ENCODE measurements at places on chromosomes 3 and 15.

GRCh38 chr3:57078344-57078634 is 17.8 kb downstream of the SPATA12 start:
- DNase-seq = peak; percentile 91

DNA sequence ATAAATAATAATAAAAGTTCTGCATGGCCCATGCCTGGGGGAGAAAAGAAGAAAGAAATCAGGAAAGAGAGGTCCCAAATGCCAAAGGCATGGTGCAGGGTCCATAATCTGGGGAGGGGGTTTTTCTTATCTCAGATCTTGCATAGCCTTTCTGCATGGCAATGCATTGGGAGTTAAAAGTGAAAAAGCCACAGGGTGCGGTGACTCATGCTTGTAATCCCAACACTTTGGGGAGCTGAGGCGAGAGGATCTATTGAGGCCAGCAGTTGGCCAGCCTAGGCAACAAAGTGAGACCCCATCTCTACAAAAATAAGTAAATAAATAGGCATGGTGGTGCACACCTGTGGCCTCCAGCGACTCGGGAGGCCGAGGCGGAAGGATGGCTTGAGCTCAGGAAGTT is 76.8 kb upstream of the GATA2 start:
- DNase-seq = no peak

DNA sequence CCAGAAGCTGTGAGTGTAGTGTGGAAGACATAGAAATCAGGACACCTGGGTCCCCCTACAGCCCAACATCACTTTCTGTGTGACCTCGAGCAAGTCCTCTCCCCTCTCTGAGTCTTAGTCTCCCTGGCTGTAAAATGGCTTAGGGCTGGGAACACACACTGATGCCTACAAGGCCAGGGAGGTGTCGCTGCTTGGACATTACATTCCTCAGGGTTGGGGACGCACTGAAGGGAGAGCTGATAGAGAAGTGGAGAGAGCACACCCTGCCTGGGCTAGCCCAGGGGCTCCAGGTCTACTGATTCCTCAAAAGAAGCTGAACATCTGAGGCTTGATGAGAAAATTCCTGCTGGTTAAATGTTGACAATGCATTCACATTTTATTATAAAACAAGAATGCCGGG is 6.3 kb upstream of the ALAS1 start:
- DNase-seq = no peak

DNA sequence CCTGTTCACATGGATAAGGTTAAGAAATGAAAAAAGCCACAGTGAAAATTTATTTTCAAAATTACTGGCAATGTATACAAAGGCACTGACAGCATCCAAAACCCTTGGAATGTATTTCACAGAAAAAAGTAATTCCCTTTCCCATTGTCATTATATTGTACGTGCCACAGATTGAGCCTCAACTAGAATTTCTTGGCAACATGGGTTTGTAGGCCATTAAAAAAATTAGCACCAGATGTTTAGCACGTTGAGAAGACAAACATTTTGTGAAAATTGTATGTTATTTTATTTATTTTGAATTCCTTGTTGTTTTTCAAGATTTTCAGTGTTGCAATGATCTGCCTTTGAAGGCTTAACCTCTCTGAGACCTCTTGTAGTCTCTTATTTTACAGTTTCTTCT is 76.3 kb upstream of the EPHB3 start:
- DNase-seq = no peak

- peak; percentile 67 for DNase-seq
Observed at GRCh38 chr15:28985691-28986090, 99.9 kb downstream of the APBA2 start.

- no peak for DNase-seq
Observed at GRCh38 chr3:43753741-43754715, 63.3 kb downstream of the ABHD5 start.

DNA sequence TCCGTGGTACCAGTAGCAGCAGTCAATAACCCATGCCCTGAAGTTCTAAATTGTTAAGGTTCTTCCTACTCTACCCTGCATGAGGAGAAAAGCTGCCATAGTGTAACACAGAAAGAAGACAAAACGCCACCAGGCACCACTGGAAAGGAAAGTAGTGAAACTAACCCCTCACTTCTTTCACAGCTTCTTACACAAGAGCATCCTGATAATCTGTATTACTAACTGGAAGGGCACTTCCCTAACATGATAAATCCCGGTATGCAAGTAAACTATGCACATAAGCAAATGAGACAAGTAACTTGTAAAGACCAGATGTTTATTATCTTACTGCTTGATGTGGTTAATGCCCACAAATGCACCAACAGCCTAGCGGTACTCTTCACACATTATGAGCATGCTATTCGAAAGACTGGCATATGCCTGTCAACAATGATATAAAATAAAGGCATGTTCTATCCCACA is 141.3 kb downstream of the ADAM10 start:
- no peak for DNase-seq

DNA sequence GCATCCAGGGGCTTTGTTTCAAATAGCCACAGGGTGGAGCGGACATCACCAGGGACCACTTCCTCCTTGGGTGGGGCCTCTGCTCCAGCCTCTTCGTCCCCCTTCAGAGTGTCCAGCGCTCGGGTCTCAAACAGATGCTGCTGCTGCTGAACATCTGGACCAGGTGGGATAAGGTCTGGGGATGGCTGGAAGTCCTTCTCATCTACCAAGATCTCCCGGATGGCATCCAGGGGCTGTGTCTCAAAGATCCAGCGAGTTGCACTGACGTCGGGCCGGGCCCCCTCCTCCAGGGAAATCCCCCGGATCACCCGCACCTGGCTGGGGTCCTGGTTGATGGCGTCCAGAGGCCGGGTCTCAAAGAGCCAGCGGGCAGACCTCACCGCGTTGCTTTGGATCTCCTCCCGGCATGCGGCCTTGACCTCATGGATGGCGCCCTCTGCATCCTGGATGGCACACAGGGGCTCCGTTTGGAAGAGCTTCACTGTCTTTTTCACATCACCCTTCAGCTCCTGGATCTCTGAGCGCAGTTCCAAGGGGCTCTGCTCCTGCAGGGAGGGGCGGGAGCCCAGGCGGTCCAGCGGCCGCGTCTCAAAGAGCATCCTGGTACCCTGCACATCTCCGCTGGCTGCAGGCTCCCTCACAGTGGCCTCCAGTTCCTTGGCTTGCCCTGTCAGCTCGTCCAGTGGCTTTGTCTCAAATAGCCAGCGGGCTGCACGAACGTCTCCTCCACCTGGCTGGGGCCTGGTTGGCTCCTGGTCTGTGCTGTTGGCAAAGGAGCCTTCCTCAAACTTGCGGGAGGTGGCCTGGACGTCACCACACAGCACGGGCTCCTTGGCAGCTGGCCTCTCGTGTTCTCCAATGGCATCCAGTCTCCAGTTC is 3.9 kb downstream of the XIRP1 start:
- DNase-seq = no peak

DNA sequence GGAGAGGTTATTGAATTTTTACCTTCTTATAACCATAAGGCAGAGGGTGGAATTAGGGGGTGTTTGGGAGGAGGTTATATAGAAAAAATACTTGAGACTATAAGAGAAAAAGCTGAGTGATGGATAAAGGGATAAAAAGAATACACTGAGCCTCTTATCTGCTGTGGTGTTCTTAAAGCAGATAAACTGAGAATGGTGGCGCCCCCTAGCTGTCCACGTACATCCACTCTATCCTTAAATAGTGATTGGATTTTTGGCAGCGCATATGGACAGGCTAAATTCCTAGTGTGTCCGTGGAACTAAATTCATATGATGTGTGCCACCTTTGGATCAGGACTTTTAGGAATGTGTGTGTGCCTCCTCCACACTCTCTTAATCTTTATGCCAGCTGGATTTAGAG is 121.1 kb downstream of the OXSM start:
- no peak for DNase-seq

GRCh38 chr3:187920913-187921312 is 175.6 kb upstream of the BCL6 start:
- DNase-seq = no peak

GRCh38 chr3:127675651-127676391 is 3.1 kb downstream of the ABTB1 start:
- peak; percentile 79 for DNase-seq

DNA sequence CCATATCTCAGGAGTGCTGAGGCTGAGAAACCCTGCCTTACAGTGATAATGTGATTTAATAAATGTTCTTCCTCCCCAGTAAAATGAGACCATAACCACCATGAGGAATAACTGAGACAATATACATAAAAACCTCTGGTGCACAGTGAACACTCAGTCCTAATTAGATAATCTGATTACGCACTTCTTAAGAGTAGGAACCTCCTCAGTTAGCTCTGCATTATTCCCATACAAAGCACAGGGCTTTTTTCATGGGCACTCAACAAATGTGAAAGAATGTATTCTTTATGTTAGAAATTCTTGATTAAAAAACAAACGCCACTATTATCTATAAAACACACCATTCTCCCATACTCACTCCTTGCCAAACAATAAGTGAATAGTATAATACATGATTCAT is 97.0 kb downstream of the TNIK start:
- DNase-seq = no peak

GRCh38 chr3:192212335-192212734 is 515.0 kb downstream of the FGF12 start:
- DNase-seq = no peak

- DNase-seq = no peak
Observed at GRCh38 chr3:30634761-30635735, 28.6 kb downstream of the TGFBR2 start.

- DNase-seq = no peak
Observed at GRCh38 chr3:136916223-136916622, 41.6 kb upstream of the IL20RB start.

- no peak for DNase-seq
Observed at GRCh38 chr15:41870689-41871081, 23.2 kb downstream of the SPTBN5 start.
